Stimulated activated CD8-positive, alpha-beta memory T cell treated with anti-CD3 and anti-CD28 coated beads, Interleukin-12 subunit alpha, Interleukin-12 subunit beta, amount 100 ng/mL, for 1 hour (primary cell): ENCODE measurements at places on chromosomes 1 and 21.
A peak's percentile ranks its signal among the peaks of the same experiment; 100 is the strongest.

GRCh38 chr1:70888722-70889121, 158.9 kb downstream of the PTGER3 start:
- DNase-seq: no peak

GRCh38 chr1:22832414-22832786, 121.8 kb downstream of the EPHB2 start:
- DNase-seq: no peak

GRCh38 chr1:173866413-173867115, 1.2 kb downstream of the GAS5 start:
- DNase-seq: no peak

DNA sequence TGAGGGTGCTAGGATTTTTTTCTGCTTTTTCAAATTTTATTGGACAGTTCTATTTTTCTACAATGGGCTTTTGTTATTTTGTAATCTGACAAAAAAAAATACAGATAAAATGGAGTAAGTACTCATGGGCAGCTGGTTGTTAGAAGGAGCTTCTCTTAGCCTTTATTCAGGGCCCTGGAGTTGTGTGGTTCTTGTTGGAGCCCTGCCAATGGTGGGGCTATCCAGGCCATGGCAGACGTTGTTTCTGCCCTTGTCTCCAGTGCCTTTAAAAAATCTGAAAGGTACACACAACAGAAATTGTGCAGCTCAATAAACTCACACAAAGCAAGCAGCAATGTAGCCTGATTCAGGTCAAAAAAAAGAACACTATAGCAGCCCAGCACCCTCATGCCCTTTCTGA, 153.5 kb upstream of the GALNT2 start:
- DNase-seq: no peak

DNA sequence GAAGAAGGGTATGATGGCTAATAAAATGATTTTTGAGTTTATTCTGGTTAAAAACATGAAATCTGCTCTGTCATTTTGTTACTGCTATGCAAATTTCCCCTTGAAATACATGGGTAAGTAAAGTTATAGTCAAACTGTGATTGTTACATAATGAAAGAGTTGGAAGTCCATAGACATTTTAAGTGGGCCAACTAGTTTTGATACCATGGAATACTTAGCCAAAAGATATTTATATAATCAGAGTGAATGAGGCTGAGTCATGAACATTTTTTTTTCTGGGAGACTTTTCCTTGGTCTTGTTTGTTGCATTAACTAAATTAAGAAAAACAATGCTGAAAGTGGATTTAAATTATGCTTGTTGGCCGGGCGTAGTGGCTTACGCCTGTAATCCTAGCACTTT, 58.2 kb upstream of the MPC2 start:
- no peak for DNase-seq

DNA sequence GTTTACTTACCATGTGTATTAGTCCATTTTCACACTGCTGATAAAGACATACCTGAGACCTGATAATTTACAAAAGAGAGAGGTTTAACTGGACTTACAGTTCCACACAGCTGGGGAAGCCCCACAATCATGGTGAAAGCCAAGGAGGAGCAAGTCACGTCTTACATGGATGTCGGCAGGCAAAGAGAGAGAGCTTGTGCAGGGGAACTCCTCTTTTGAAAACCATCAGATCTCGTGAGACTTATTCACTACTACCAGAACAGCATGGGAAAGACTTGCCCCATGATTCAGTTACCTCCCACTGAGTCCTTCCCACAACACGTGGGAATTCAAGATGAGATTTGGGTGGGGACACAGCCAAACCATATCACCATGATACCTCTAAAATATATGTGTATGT, 39.3 kb upstream of the ERRFI1 start:
- no peak for DNase-seq

- DNase-seq: no peak
These were observed 3.6 kb downstream of the PAQR7 start for GRCh38 chr1:25871704-25872494.

DNA sequence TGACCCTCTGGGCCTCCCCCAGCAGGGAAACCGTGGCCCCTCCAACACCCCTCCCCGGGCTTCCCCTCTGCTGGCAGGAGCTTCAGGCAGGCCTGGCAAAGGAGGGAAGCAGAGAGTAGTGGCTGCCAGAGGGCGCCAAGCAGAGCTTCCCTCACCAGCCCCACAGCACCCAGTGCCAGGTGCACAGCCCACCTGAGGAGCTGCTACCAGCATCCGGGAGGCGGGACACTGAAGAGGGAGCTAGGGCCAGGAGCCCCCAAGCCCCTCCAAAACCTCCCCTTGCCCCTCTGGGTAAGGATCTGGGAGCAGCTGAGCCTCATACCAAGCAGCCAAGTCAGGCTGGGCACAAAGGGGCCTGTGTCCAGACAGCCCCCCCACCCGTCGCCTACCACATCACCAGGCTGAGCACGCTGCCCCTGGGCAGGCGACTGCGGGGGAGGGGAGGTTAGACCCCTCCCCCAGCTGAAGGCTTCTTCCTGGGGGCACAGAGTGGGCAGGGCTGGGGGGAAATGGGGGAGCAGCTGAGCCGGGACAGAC, 19.6 kb downstream of the CCDC24 start:
- DNase-seq: no peak

GRCh38 chr1:57063406-57064125, 97.8 kb upstream of the C8B start:
- DNase-seq: no peak

GRCh38 chr1:228488125-228488817, 1.1 kb downstream of the RNF187 start:
- DNase-seq: no peak

- DNase-seq: no peak
These were observed 5.3 kb upstream of the SDE2 start for GRCh38 chr1:226004396-226004795.

GRCh38 chr1:44790968-44791801, 3.2 kb upstream of the BEST4 start:
- DNase-seq: no peak

- DNase-seq: peak; percentile 15
These were observed 167.7 kb upstream of the CSF3R start for GRCh38 chr1:36650200-36651065.

DNA sequence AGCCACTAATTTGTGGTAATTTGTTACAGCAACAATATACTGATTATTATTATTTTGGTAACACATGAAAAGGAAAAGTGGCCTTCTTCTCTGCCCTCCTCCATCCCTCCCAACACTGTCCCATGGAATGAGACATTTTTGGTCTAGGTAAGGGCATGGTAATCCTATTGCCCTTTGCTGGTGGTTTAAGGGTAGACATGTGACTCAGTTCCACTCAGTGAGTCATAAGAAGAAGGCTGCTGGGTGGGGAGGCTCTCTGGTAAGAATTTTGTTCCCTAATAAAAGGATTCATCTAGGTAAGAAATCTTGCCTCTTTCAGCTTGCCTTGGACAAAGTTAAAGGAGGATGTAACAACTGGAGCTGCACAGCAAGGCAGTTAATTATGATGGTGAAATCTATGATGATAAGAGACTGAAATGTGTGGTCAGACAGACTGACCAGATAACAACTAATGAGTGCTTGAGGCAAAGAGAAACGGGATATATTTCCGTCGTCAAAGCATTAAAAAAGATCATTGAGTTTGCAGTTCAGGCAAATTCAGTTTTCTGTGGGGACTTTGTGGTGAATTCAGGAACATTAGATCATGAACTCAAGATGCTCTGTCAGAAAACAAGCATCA, 232.0 kb upstream of the KCNK2 start:
- no peak for DNase-seq

GRCh38 chr21:43827015-43827611, 37.7 kb downstream of the RRP1 start:
- no peak for DNase-seq

GRCh38 chr21:25571726-25572121, 35.6 kb downstream of the MRPL39 start:
- DNase-seq: no peak

- no peak for DNase-seq
These were observed 2.4 kb downstream of the FBXO42 start for GRCh38 chr1:16349847-16350406.

DNA sequence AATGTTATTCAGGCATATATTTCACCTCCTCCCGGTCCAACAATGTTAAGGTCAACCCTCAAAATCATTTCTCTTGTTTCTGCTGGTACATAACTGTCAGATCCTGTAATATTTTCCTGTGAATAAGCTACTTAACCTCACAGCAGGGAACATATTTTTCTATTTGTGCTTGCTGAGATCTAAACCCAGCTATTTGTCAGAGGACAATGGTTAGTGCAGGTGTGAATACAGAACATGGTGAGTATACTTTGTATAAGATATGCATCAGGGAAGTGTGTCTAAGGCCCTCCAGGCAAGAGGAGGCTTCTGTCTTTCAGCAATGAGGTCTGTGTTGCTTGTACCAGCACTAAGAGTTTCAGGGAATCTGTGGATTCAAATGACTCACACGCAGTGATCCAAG, 970.6 kb downstream of the NCAM2 start:
- no peak for DNase-seq
